ENCODE measurements at places on chromosomes 7 and 10.

DNA sequence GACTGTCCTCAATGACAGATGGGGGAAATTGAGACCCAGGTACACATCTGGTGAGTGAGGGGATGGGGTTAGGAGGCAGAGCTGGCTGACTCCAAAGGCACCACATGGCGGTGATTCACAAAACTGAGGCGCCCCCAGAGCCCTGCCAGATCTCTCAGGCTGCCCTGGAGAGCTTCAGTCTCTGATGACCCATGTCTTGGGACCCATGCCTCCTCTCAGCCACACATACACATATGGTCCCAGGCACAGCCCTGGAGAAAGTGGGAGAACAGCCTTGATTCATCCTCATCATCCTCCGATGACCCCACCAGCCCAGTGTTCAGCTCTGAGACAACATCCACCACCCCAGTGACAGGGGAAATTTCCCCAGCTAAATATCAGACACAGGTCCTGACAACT is 426.0 kb downstream of the RPS24 start:
- no peak for DNase-seq

DNA sequence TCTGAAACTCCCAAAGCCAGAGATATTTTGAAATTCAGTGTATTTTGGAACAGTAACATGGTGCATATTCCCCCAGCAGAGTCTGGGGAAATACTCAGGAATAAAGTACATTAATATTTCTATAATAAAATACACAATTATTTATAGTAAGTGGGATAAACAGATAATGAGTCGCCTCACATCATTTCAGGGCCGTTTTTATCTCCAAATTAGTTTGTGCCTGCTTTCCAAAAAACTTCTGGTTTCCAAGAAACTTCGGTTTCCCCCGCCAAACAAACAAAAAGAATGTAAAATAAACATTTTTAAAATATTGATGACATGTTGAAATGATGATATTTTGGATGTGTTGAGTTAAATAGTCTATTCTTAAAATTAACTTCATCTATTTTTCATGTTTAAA is 48.2 kb downstream of the AFAP1L2 start:
- DNase-seq = no peak

DNA sequence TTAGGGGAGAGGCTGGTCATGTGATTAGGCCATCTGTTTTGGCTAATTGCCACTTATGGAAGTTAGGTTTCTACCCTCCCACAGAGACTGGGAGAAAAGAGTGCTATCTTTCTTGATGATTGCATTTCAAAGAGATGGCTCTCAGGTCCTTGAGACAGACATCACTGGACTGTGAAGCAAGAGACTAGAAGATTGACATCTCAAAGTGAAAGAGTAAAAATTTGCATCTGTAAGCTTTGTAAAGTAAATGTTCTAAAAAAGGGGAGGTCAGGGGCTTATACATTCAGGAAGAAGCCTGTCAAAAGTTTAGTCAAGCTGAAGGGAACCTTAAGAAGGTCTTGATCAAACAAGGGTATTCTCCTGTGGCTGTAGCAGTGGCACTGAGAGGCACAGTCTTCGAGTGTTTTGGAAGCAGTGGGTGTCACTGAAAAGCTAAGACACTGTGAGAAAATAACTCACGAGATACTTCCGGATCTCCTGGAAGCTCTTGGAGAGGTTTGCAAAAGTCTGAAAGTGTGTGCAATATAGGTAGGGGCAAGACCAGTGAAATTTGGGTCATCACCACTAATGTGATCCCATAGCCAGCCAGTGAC is 342.1 kb downstream of the PHF14 start:
- DNase-seq = no peak

DNA sequence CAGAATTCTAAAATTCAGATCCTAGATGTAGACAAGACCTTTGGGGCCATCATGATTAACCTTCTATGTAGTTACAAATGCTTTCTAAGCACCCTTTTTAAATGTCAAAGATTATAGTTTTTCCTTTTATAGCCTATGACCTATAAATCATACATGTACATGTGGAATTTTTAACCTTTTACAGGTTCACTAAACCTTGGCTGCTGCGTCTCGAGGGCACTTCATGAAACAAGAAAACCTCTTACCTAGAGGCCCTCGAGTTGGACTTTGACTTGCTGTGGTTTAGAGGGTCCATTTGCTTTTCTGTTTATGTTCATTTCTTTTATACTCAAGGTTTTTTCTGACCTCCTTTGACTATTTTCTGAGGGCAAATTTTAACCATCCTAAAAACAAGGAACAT is 302.2 kb downstream of the CSTF2T start:
- no peak for DNase-seq

GRCh38 chr7:66150471-66150870 is 35.8 kb downstream of the CRCP start:
- peak; percentile 22 for DNase-seq

DNA sequence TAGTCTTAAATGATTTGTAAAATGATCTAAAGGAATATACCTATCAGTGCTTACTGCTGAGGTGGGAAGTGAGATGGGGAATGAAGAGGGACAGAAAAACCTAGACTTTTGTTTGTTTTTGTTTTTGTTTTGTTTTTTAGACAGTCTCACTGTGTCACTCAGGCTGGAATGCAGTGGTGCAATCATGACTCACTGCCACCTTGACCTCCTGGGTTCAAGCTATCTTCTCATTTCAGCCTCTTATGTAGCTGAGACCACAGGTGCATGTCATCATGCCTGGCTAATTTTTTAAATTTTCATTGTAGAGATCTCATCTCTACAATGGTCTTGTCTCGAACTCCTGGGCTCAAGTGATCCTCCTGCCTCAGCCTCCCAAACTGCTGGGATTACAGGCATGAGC is 116.4 kb upstream of the SEM1 start:
- peak; percentile 20 for DNase-seq

DNA sequence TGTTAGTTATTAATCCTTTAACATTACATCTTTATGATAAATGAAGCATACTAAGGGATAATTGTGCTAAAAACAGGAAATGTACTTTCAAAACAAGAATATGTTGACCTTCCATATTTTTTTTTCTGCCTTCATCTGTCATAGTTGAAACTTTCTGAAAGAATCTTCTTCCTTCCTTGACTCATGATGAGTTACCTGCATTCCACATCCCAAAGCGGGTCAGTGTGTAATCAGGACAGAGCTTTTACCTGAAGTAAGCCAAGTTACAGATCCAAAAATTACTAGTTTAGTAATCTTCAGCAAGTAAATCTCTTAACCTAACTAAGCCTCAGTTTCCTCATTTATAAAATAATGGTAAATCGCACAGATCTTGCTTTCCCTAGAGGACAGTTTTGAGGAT is 13.4 kb upstream of the ARL4A start:
- no peak for DNase-seq

GRCh38 chr10:100327007-100327717 is 2.9 kb downstream of the PKD2L1 start:
- DNase-seq = no peak

DNA sequence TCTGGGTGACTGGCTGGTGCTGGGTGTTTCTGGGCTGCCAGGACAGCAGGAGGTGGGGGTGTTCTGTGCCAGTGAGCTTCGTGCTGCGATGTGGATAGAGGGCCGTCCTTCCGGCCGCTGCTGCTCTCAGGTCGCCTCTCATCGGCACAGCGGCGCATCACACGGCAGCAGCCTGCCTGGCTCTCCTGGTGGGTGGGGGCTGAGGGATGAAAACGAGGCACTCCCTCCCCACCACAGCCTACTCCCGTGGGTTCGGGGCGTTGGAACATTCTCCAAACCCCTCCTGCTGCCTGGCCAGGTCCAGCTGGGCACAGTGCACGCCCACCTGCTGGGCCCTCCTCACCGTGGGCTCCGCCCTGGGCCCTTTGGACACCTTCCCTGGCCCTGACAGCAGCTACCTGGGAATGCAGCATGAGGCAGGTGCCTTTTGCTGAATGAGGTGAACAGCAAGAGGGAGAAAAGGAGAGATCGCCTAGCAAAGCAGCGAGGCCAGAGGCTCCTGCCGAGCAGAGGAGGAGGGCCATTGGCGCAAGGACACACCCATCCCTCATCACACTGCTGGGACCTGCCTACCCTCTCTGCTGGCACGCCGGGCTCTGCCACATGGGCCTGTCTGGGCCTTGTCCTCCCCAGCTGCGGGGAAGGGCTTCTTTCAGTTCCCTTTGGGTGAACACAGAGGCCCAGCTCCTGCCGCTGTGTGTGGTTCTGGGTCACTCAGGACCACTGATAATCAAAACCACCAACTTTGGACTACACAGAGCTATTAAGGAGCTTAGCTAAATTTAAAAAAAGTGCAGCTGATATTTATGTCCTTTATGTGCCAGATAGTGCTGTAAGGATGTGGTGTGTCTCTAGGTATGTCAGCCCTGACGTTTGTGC is 33.4 kb downstream of the INPP5A start:
- DNase-seq = peak; percentile 28

DNA sequence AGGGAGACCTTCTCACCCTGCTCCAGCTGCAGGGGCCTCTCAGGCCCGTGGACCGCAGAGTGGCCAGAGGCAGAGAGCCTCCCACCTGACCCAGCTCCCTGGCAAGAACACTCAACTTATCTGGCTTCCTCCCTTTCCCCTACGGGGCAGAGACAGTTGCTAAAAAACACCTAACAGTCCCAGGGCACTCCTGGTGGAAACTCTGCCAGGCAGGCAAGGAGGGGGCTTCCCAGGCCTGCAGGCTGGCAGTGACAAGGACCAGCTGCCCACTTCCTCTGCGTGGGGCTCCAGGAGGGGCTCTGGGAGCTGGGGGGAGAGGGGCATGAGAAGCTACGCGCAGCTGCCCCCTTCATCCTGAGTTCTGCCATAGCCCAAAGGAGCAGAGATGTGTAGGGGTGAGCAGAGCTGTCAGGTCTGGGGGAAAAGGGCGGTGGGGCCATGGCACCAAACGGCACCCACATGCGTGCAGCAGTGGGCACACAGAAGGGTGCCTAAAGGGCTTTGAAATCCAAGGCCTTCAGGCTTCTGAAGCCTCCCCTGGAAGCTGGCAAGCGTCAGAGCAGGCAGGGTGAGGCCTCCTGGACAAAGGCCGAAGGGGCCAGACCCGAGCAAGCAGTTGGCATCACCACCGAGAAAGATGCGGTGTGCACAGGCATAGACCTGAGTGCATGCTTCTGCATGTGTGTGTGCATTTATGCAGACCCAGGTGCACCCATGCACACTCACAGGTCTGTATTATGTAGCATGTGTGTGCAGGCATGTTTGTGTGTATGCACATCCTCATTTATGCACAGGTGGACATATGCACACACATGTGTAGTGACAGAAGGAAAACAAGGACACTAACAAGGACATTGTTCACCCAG is 14.4 kb downstream of the SPOCK2 start:
- DNase-seq = no peak

- DNase-seq = no peak
Observed at GRCh38 chr10:129222436-129222835, 244.6 kb upstream of the MGMT start.
